ENCODE measurements at places on chromosomes 5 and 9. TPM values are rescaled to one million over a fixed set of nuclear protein-coding genes. Genes with fewer than 3 reads are reported as not detected.

Gene PCDHA1
- not detected for total RNA-seq

Gene DOCK2
- total RNA-seq, result 229 TPM

Gene SLIT3
- not detected for total RNA-seq

Gene STOM
- total RNA-seq, result 26.1 TPM

Gene TMEFF1
- total RNA-seq, result not detected

Gene IGFBPL1
- not detected for total RNA-seq

Gene NOTCH1
- total RNA-seq, result 30.8 TPM

Gene ALDOB
- total RNA-seq, result not detected

Gene MXD3
- total RNA-seq, result 7.5 TPM

Gene ACER2
- 1.2 TPM for total RNA-seq

Gene CARD9
- 0.36 TPM for total RNA-seq

Gene LRRC26
- not detected for total RNA-seq

Gene TMEM215
- total RNA-seq, result not detected

Gene SLCO4C1
- 0.06 TPM for total RNA-seq

Gene CLIC3
- 2.8 TPM for total RNA-seq

Gene GPX3
- total RNA-seq, result 0.58 TPM

Data from CD4-positive, alpha-beta T cell (primary cell).